ENCODE measurements at places on chromosomes 16 and 17. TPM values are rescaled to one million over a fixed set of nuclear protein-coding genes. Genes with fewer than 3 reads are reported as not detected.

LGALS9B gene
- not detected for total RNA-seq

PRDM7 gene
- total RNA-seq, result not detected

CTNS gene
- total RNA-seq, result 10.0 TPM

USP43 gene
- not detected for total RNA-seq

PLD6 gene
- 9.4 TPM for total RNA-seq

KRTAP3-2 gene
- not detected for total RNA-seq

TRIM16 gene
- total RNA-seq, result 27.3 TPM

TPSG1 gene
- not detected for total RNA-seq

CIBAR2 gene
- total RNA-seq, result not detected

PYY gene
- not detected for total RNA-seq

OR1A1 gene
- total RNA-seq, result not detected

- no peak for DNase-seq
These were observed 37.5 kb downstream of the SDR42E1 start for GRCh38 chr16:81973737-81974136.

GRCh38 chr16:25199457-25199856, 17.3 kb upstream of the AQP8 start:
- no peak for DNase-seq

- no peak for DNase-seq
These were observed 28.0 kb downstream of the CUEDC1 start for GRCh38 chr17:57927048-57927723.

GRCh38 chr16:83958846-83959565, 6.0 kb downstream of the OSGIN1 start:
- DNase-seq, result no peak

- DNase-seq, result no peak
These were observed 116.7 kb upstream of the CIBAR2 start for GRCh38 chr16:85228970-85229430.

- no peak for DNase-seq
These were observed 19.9 kb upstream of the OSGIN1 start for GRCh38 chr16:83932955-83933673.

DNA sequence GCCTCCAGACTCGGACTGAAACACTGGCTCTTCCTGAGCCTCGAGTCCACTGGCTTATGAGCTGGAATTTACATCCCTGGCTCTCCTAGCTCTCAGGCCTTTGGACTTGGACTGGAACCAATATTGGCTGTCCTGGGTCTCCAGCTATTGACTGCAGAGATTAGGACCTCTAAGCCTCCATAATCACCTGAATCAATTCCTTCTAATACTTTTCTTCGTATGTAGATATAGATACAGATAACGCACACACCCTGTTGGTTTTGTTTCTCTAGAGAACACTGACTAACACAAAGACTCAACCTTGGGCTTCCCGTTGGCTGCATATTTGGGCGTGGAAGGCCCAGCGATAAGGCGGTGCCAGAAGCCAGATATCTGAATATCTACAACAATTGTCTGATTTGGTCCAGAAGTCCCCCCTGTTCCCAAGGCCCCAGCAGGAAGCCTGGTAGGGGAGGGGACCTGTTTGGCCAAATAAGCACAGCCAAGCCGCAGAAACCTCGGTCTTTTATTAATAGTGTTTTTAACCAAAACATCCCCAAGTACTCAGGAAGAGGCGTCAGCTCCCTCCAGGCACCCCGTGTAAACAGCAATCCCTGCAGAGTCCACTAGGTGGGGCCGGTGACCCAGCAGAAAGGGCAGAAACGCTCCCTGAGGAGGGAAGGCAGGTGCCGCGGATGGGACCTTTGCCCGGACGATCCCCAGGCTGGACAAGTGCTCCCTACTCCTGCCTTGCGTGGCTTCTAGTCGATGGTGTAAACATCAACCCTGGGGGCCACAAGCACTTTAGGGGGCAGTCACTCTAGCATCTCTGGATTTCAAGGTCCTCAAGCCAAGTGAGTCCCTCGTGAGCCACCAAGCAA, 57.0 kb downstream of the ABR start:
- peak; percentile 65 for DNase-seq

DNA sequence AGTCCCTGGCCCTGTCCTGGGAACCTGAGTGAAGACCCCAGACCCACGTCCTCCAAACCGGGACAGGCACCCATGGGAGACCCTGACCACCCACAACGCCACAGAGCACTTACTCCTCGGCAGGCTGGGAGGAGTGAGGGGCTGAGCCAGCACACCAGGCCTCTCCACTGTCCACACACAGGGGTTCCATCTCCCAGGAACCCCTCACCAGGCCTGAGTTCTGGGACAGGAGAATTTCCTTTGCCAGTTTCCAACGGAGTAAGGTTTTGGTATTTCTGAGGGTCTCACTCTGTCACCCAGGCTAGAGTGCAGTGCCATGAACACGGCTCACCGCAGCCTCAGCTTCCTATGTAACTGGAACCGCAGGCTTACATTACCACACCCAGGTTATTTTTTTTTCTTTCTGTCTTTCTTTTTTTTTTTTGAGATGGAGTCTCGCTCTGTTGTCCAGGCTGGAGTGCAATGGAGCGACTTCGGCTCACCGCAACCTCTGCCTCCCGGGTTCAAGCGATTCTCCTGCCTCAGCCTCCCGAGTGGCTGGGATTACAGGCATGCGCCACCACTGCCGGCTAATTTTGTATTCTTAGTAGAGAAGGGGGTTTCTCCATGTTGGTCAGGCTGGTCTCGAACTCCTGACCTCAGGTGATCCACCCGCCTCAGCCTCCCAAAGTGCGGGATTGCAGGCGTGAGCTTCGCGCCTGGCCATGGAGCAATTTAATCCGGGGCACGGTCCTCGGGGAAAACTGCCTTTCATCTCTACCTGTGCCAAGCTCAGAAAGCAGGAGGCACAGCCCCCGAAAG, 1.6 kb downstream of the PGAP6 start:
- DNase-seq, result no peak

GRCh38 chr17:37742116-37742761, 2.6 kb downstream of the HNF1B start:
- no peak for DNase-seq

GRCh38 chr17:31236137-31236536, 60.9 kb downstream of the OMG start:
- no peak for DNase-seq

- DNase-seq, result no peak
These were observed 23.2 kb upstream of the KIFC3 start for GRCh38 chr16:57825298-57826044.

DNA sequence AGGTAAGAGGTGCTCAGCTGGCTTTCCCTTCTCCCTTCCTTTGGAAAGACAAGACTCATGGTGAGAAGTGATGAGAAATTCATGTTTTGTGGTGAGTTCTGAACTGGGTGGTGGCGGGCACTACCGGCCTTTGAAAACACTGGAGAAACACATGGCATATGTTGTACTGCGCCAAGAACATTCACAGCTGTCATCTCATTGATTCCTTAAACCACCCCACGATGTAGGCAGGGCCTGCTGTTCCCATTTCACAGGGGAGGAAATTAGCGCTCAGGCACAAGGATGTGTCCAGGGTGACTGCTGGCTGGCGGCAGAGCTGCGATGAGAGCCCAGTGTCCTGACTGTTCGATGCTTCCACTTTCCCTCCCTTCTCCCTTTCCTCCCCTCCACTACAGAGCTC, 1.6 kb upstream of the DOC2B start:
- no peak for DNase-seq

DNA sequence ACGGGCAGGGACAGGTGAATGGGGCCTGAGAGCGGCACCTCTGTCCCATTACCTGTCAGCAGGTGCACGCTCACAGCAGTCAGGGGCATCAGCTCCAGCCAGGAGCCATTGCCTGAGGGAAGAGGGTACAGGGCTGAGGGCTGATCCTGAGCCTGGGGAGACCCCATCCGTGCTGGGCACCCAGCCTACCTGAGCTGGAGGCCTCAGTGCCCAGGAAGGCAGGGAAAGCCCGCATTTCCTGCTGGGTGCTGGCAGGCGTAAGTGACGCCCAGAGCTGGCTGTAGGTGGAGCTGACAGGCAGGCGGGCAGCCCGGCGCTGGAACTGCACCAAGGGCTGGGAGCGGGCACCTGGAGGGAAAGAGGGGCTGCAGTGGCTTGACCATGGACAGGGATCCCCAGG, 7.4 kb downstream of the FAM171A2 start:
- no peak for DNase-seq

- DNase-seq, result peak; percentile 88
These were observed at the start of gene NF1 for GRCh38 chr17:31094600-31095235. NF1 (plus strand) TSS chr17:31094977; CDS start chr17:31095310, 333 bp downstream.

DNA sequence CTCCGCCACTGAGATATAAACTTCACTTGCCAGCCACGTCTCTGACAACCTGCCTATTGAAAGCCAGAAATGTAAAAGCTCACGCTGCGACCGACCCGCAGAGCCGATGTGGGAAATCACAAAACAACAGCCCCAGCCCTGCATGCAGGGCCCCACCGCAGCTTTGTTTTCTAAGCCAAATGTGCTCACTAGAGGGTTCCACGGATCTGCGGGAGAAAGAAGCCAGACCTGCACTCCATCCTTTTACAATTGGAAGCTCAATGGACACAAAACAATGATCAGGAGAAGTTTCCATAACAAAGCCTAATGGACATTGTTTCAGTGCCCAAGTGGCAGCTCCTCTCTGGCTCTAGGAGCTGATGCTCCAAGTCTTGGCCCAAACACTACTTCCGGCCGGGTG, 33.1 kb downstream of the WIPI1 start:
- DNase-seq, result no peak

GRCh38 chr16:27789150-27789549, 239.2 kb downstream of the KATNIP start:
- DNase-seq, result no peak

DNA sequence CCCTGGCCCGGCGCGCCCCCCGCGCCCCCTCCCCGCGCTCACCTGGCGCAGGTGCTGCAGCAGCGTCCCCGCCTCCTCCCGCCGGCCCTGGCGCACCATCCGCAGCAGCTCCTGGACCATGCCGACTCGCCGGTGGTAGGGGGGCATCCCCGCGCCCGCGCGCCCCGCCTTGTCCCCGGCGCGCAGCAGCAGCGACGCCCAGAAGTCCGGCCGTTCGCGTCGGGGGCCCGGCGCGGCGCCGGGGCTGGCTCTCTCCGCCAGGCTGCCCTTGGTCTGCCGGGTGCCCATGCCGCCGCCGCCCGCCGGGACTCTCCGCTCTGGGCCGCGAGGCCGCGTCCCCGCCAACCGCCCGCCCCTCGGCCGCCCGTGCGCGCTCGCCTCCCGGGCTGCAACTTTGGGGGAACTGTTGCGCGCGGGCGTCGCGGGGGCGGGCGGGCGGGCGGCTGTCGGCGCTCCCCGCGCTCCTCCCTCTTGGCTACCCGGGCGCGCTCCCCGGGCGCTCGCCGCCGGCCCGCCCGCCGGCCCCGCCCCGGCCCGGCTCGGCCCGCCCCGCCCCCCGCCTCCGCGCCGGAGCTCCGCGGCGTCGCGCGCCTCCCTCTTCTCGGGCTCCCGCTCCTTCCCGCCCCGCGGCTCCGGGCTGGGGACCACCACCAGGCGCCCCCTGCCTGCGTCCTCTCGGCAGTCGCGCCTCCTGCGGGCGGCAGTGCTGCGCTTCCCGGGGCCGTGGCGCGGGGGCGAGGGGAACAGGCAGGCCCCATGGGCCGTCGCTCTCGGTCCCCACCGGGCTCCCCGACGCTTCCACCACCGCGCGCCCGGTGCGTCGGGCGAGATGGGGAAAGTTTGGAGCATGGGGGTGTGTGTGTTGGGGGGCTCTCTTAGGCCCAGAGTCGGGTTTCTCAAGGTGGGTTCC, at the start of gene LRRC75A:
Gene LRRC75A, minus strand, starts transcription at position 491 of the 910 bp plus-strand sequence. Its CDS starts 203 bp downstream, at position 288.
- DNase-seq, result peak; percentile 37

- no peak for DNase-seq
These were observed 7.4 kb upstream of the ETV4 start for GRCh38 chr17:43553573-43553972.

GRCh38 chr17:57080718-57081117, 4.3 kb upstream of the AKAP1 start:
- DNase-seq, result no peak

DNA sequence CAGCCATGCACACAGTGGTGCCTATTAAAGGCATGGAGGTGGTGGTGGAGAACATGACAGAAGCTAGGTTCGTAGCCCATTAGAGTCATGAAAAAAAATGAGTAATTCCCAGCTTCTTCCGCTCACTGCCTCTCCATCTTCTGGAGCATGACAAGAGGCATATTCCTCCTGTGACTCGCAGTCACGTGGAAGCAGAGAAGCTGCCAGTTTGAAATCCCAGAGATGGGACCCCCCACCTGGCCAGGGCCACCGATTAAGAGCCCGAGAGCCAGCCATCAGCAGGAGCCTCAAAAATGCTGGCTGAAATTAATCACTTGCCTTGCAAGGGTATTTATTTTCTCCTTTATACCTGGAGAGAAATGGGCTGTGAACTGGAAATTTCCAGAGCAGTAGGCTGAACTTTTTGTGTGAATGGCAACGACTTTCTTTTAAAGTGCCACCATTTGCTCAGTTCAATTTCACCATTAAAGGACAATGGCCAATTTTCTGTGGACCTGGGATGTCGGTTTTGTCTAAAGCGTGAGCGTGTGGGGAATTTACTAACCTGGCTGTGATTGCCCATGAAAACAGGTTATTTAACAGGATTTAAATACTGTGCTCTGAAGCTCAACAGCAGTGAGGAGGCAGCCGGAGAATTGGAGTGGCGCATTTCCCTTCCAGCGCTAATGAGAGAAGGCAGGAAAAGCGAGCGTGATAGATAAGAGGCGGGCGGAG, 189.7 kb upstream of the SDK2 start:
- no peak for DNase-seq

DNA sequence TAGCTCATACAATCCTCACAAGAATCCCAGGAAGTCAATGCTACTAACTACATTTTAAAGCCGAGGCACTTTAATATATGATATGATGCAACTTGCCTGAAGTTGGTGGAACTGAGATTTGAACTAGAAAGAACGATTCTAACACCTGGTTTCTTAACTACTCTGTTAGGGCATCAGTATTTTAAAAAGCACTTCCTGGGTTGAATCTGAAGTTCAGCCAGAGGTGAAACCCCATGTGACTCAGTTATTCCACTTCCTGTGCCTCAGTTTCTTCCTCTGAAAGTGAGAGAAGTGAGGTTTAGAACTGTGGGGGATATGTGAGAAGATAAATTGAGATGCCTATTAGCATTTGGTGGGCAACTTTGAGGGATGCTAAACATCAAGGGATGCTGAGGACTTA, 129.4 kb upstream of the ANKFN1 start:
- DNase-seq, result no peak

DNA sequence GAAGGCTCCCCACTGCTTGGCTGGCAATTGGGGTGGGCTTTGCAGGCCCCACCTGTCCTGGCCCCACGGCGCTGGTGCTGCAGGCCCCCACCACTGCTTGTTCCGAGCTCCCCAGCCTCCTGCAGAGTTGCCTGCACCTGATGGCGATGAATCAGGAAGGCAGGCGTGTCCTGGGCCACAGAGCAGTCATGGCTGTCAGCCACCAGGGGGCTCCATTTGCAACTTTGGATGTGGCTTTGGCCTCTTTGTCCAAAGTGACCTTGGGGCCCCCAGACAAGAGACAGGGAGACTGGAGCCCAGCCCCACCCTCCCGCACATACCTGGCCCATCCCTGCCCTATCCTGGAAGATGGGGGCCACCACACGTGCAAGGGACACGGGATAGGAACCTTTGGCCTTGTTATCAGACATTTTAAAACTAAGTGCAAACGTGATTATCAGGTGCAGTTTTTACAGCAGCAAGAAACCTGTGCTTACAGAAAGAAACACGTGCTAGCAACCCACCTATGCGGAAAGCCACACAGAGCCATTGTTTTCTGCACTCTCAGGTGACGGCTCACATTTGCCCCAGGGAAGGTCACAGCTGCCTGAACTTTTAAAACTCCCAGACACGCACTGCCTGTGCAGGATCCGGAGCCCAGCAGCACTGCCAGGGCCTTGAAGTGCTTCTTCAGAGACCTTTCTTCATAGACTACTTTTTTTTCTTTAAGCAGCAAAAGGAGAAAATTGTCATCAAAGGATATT, at the start of gene DNASE1:
Gene DNASE1, plus strand, starts transcription at position 443 of the 743 bp plus-strand sequence. CDS start 683 bp downstream, outside the sequence.
- peak; percentile 43 for DNase-seq

GRCh38 chr16:23896832-23897821, 61.3 kb downstream of the PRKCB start:
- DNase-seq, result no peak

Data from CD4-positive, CD25-positive, alpha-beta regulatory T cell (primary cell).